ENCODE measurements at places on chromosomes 3 and 15.

GRCh38 chr15:42628761-42629160, 53.4 kb downstream of the STARD9 start:
- DNase-seq: no peak

DNA sequence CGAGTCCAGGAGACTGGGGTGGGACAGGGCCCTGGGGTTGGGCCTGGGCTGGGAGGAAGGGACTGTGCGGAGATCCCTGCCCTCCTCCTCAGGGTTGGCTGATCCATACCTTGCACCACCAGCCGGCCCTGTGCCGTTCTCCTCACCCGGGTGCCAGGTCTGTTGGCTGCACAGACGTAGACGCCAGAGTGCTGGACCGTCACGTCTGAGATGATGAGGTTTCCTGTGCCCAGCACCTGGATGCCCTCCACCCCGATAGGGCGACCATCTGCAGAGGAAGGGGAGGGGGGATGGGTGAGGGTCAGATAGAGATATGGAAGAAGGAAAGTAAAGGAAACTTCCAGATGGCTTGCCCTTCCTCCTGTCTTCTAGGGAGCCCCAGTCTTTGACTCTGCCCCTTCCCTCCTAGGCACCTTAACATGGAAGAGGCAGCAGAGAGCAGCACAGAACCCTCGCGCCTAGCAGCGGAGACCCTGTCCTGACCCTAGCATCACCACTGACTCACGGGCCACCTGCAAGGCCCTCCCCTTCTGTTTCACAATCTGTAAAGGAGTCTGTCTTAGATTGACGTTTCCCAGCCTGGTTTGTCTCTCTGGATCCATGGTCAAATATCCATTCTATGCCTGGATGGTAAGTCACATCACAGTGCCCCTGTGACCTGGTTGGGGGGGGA, 28.8 kb downstream of the RNU5B-1 start:
- no peak for DNase-seq

DNA sequence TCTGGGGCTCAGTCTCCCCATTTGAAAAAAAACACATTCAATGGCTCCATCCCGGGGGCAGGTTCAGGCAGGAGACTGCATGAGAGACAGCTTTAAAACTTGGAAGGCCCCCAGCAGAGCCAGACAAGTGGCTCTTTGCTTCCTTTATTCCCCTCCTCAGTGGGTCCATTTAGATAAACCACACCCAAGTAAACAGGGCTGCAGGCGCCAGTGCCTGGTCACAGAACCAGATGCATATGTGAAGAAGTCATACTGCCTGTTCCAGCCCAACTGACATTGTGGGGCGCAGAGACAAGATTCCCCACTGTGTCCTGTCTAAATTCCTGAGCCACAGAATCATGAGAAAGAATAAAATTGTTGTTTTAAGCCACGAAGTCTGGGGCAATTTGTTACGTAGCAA, 9.0 kb downstream of the FBN1 start:
- no peak for DNase-seq

- DNase-seq: no peak
These were observed 59.2 kb downstream of the LIPC start for GRCh38 chr15:58490888-58491473.
